ENCODE measurements at places on chromosomes 4 and X.

DNA sequence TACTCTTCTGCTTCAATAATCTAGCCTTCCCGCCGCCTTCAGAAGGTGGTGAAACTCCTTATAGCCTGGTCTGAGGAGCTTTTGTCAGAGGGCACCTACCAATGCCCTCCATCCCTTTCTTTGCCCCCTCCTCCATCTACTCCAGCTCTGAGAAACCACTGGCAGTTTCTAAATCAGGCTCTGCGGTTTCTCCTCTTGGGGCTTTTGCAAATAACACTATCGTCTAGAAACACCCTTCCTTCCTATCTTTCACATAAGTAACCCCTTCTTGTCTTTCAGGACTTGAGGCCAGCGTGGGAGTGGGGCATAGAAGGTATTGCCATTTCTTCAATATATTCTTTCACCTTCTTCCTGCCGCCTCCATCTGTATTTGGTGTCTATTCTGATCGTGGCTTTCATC is 1.2 kb upstream of the EFHC2 start:
- DNase-seq, result no peak

- DNase-seq, result no peak
These were observed 6.2 kb downstream of the NEIL3 start for GRCh38 chr4:177315767-177316464.

GRCh38 chr4:145734576-145735346 is 54.8 kb downstream of the C4orf51 start:
- peak; percentile 90 for DNase-seq

DNA sequence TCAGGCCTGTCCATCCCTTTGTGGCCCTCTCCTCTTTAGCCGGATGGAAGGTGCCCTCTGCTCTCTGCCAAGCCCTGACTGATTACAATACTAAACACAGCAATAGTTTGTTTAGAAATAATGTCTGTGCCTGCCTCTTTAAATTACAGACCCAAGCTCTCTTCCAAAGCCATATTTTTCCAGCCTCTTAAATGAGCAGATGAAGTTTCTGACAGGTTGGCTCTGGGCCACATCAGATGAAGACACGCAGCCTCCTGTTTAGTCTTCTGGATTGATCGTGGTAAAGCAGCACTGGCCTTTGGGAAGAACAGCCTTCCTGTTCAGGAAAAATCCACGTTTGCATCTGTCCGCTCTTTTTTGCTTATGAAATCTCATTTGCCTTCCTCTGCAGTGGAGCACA is 133.6 kb downstream of the CPE start:
- DNase-seq, result no peak

DNA sequence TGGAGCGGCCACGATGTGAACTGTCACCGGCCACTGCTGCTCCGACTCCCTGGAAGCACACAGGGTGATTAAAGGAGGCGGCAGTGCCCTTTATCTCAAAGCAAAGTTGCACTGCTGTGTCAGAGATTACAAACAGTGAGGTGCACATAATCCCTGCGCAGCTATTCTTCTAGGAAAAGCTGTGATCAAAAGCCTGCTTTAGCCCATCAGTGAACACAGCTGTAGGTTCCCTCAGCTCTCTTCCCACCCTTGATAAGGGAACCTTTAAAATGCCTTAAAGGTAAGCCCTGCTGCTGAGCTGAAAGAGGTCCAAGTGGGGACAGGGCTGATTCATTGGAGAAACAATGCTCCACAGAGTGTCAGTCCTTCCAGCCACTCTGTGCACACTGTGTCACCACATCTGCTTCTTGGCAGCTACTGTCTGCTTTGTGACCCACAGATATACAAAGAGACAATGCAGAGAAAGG is 127.6 kb downstream of the EIF4E start:
- no peak for DNase-seq

GRCh38 chrX:85136409-85136808 is 107.2 kb downstream of the SATL1 start:
- DNase-seq, result no peak

DNA sequence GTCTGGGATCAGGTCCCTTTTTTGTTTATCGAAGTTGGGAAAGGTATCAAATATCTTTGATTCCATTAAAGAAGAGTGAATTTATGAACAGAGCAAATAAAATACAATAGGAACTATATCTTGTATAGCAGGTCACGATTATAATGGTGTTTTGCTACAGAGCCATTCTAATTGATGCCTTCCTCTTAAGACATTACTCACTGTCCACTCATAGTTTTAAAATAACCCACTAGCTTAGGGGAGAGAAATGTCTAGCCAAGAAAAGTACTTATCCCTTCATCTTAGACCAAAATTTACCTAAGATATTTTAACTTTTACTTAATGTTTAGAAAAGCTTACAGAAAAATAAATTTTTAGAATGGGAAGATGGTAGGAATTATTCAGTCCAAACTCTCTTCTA is 112.0 kb upstream of the PABPC4L start:
- DNase-seq, result no peak

GRCh38 chr4:139665690-139666529 is at the start of gene MGST2:
TSS of gene MGST2 (plus strand) at chr4:139665819. CDS start at chr4:139666020, 201 bp downstream.
- peak; percentile 80 for DNase-seq

- DNase-seq, result no peak
These were observed 7.8 kb upstream of the GPR82 start for GRCh38 chrX:41716222-41716621.

GRCh38 chr4:142222127-142222526 is 585.7 kb downstream of the IL15 start:
- DNase-seq, result no peak

DNA sequence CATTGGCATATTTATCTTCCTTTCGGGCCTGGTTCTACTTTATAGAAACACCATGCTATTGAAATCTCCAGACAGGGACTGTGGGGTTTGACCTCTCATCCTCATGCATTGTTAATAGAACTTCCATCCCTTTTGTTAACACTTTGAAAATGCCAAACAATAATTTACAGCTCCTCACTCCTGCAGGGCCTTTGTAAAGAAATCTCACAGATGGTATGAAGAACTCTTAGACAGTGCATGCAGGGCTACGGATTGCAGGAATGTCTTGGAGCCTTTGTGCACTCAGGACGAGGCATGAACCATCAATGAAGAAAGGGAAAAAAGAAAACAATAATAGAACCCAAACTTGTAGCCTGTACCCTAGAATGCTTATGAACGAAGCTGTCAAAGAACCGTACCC is 92.8 kb upstream of the TMEM47 start:
- DNase-seq, result no peak

GRCh38 chr4:123830930-123831329 is 434.3 kb downstream of the SPRY1 start:
- no peak for DNase-seq

DNA sequence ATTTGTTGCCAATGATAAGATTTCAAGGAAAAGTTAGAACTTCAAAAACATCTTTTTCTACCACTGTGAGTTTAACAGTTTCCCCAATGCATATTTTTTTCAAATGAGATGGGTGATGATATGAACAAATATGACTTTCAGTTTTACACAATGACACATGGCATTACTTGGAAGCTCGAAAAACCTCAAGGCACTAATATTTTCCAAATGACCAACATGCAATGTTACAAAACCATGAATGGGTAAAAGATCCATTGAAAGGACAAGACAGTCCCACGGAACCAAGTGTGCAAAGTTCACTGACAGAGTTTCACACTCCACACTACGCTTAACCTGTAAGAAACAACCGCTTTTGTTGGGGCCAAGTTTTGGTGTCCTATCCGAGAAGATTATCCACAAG is 84.5 kb downstream of the CD99L2 start:
- DNase-seq, result no peak

DNA sequence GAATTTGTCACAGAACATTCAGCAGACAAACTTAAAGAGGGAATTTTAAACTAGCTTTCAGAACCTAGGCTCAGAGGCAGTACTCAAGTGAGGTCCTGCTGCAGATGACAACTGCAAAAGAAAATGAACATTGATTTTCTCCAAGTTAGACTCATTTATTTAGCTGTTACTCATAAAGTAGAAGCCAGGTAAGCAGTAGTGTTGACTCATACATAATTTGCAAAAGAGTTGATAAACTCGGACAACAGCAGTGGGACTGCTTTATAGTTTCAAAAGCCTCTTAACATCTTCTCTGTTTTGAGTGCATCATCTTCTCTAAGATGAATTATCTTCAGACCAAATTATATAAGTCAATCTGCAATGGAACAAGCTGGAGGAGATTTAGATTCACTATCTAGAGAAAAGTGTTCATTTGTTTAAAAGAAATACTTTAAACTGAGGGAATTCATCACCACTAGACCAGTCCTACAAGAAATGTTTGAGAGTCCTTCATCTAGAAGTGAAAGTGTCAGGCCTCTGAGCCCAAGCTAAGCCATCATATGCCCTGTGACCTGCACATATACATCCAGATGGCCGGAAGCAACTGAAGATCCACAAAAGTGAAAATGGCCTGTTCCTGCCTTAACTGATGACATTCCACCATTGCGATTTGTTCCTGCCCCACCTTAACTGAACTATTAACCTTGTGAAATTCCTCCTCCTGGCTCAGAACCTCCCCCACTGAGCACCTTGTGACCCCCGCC is 49.5 kb downstream of the COQ2 start:
- DNase-seq, result no peak

GRCh38 chr4:103907414-103907813 is 187.6 kb upstream of the TACR3 start:
- no peak for DNase-seq

DNA sequence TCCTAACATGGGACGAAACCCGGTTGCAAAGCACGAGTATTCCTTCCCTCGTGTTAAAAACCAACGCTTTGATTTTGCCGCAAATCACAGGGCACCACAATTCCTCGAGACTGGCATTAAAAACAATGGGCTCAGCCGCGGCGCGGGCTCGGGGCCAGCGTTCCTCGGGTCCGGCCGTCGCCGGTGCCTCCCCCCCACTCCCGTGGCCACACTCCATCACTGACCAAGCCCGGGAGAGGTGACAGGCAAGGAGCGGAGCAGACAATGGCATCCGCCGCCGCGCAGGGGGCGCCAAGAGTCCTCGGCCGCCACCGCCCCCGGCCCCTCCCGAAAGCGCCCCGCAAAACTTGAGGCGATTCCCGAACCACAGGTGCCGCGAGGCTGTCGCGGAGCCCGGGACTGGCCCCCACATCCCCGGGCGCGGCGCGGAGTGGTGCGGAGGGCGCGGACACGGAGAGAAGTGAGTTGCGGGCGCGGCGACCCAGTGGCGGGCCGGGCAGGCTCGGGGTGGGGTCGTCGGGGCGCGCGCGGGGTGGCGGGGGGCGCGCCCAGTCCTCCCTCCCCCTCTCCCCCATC is 445 bp downstream of the AP1S2 start:
- DNase-seq, result peak; percentile 62

DNA sequence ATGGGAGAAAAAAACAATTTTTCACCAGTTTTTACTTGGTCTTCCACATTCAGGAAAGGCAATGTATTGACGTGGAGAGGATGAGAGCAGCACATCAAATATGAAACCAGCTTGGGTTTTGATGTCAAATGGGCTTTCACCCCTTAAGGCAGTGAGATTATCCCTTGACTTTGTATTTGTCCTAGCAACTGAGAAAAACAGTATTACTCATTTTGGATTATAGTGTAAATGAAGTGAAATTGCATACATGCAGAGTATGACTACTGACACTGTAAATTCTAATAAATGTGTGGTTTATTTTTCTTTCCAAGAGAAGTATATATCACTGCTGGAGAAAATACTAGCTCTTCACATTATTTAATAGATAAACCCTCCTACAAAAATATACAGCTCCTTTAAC is 863.6 kb upstream of the IGFBP7 start:
- no peak for DNase-seq

DNA sequence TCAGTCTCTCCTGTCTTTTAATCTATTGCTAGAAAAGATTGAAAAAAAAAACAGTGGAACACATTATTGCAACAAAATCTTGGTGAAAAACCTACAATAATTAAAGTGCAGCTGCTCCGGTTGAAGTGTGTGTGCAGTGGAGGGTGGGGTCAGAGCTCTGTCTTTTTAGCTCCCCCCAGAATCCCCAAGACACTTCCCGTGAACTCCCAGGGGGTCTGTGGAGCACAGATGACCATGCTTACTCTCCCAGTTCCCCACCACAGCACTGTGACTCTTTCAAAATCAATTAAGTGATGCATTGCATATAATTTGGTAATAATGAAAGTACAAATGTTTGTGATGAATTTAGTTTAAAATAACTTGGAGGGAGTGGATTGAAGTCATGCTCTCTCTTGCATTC is 15.7 kb upstream of the SLC10A4 start:
- DNase-seq, result no peak

DNA sequence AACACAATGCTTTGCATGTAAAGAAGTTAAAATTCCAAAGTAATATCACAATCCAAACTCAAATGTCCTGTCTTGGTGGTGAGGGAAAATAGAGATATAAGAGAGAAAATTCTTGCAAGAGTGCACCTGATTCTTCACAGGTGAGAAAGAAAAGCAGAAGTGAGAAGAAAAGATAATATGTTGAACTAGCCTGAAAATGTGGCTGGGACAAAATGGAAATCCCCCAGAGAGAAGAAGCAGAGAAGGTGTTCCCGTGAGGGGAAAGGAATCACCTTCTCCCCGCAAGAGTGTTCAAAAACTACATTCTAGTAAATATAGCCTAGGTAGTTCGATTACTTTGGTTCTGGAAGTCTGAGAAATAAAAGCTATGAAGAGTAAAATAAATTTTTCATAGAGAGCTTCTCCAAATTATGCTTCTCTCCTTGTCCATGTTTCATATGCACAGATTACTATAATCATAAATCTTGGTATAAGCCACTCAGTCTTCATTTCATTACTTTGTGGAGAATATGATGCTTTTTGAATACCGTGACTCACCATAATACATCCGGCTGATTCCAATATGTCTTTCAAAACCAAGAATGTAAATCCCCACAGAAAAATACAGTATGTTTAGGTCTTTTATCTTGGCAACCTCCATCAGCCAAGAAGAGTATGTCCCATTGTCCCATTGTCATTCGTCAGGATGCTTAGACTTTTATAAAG is 63.1 kb downstream of the COX18 start:
- DNase-seq, result no peak

DNA sequence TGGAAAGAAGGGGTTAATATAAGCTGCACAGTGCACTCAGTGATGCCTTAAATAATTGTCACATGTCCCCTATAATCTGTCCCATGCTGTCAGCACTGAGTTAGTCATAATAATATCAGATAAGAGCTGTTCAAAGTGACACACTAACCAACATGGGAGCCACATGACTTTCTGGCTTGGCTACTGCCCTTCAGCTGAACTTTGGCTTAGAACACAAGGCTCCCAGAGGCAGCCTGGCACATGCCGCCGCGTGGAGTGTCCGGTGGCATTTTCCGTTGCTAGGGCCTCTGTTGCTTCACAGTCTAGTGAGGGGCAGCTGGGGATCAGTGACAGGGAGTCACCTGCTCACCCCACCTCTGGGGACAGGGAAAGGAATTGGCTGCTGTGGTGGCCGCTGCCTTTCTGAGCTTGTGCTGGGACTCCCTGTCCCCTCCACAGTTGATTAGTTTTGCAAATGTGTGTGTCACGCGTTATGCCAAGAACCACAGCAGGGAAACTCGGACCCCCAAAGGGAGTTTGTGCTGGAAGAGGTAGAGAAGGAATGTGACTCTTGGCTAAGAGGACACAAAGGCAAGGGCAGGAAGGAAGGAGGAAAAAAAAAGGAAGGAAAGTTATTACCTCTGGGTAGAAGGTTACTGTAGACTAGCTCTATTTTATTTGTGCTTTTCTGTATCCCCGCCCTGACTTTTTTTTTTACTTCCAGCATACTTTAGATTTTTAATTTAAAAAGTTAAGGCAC is 41.1 kb upstream of the PPARGC1A start:
- DNase-seq, result peak; percentile 91
